Calu3 (cell line): ENCODE measurements at places on chromosomes 4 and X. TPM values are rescaled to one million over a fixed set of nuclear protein-coding genes. Genes with fewer than 3 reads are reported as not detected.

GRCh38 chr4:1351854-1352566 lies 5.0 kb downstream of the UVSSA start:
- peaks cover 18% of the 10 kb centered on the region for H3K4me1 ChIP-seq
- DNase-seq: peak; percentile 89
- no peak overlapping the region for H3K27ac ChIP-seq

DNA sequence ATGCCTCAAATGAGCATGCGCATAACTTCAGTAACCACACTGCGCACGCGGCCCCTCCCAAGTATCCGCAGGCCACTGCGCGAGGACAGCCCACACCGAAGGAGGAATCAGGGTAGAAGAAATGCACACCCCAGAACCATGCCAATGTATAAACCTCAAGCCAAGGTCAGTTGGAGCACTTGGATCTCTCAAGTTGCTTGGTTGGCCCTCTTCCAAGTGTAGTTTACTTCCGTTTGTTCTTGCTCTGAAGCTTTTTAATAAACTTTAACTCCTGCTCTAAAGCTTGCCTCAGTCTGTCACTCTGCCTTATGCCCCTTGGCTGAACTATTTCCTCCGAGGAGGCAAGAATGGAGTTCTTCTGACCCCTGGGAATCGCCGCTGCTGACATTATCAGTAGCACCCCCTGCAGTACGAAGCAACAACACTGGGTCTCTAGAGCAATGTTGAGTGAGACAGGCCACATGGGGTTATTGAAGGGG lies 22.0 kb upstream of the SPINK2 start:
- H3K4me1 ChIP-seq: no peaks in the 10 kb centered on the region
- no peak overlapping the region for H3K4me3 ChIP-seq
- no peaks in the 10 kb centered on the region for H3K27me3 ChIP-seq
- no peak overlapping the region for H3K27ac ChIP-seq

DNA sequence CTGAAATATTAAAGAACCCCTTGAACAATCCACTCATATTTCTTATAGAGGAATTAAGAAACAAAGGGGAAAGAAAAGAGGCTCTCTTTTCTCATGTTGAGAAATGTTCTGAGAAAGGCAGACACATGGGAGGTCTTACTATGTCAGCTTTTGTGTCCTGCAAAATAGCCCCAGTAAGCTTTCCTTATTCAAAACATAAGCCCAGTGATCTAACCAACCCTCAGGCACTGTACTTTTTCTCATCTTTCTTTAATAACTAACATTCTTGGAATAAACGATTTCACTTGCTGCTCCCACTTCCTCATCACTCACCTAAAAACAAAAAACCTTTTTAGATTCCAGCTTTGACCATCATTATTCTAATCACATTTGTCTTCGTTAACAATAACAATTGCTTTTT lies 115.9 kb downstream of the GLRA3 start:
- no peak overlapping the region for H3K27ac ChIP-seq
- no peaks in the 10 kb centered on the region for H3K36me3 ChIP-seq
- DNase-seq: no peak
- no peaks in the 10 kb centered on the region for H3K4me1 ChIP-seq
- H3K4me3 ChIP-seq: no peak overlapping the region
- no peaks in the 10 kb centered on the region for H3K27me3 ChIP-seq

GRCh38 chrX:22399437-22400192 lies 126.9 kb downstream of the CBLL2 start:
- DNase-seq: peak; percentile 16
- H3K27me3 ChIP-seq: no peaks in the 10 kb centered on the region
- peaks cover 21% of the 10 kb centered on the region for H3K4me1 ChIP-seq
- H3K27ac ChIP-seq: no peak overlapping the region

- no peaks in the 10 kb centered on the region for H3K4me1 ChIP-seq
- DNase-seq: no peak
- no peaks in the 10 kb centered on the region for H3K36me3 ChIP-seq
- H3K4me3 ChIP-seq: no peak overlapping the region
Observed at GRCh38 chrX:1528186-1528883, 8.7 kb downstream of the P2RY8 start.

DNA sequence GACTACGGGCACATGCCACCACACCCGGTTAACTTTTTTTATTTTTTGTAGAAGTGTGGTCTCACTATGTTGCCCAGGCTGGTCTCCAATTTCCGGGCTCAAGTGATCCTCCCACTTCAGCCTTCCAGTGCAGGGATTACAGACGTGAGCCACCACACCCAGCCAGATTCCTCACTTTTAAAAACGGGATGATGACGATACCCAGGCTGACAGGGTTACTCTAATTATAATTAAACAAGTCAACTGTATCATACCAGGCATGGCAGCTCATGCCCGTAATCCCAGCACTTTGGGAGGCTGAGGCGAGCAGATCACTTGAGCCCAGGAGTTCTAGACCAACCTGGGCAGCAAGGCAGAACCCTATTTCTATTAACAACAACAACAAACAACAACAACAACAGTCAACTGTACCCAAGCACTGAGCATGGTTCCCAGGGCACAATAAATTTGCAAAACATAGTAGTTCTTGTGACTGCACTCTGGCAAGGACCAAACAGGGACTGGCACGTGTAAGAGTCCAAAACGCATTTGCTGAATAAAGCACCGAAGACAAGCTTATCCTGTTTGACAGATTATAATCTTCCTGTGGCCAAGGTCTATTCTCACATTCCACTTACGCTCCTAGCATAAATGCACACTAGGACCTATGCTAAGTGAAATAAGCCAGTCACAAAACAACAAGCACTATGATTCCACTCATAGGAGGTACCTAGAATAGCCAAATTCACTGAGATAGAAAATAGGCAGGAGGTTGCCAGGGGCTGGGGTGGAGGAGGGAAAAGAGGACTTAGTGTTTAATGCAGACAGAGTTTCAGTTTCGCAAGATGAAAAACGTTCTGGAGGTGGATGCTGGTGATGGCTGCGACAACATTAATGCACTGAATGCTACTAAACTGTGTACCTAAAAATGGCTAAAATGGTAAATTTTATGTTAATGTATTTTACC lies 77.5 kb downstream of the IRF2 start:
- no peak overlapping the region for H3K4me3 ChIP-seq
- no peak for DNase-seq
- no peak overlapping the region for H3K27ac ChIP-seq
- H3K4me1 ChIP-seq: no peaks in the 10 kb centered on the region
- H3K27me3 ChIP-seq: no peaks in the 10 kb centered on the region
- H3K36me3 ChIP-seq: peaks cover 18% of the 10 kb centered on the region

Gene NRK
- total RNA-seq: not detected in 2 replicates

DNA sequence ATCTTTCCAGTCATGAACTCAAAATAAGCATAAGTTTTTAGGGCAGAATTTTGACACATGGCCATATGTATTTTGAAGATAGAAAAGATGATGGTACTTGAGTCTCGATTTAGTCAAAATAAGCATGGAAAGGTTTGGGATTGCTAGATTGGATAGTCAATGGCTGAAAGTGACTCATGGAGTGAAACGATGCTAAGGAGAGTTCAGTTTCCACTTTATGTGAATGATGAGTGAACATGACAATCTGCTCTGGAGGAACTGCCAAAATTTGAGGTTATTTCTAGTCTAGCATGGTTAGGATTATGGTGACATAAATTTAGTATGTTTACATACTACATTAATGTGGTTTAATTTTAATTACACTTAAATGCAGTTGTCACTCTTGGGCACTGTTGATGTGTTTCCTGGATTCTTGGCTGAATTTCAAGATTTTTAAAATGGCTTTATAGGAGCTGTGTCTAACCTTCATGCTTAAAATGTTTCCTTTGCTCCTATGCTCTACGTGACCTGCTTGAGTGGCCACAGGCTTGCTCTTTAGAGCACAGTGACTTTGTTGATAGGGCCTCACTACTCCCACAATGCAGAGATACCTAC lies 17.1 kb downstream of the DDX3X start:
- H3K4me3 ChIP-seq: no peak overlapping the region
- H3K4me1 ChIP-seq: peaks cover 8% of the 10 kb centered on the region
- peak overlapping the region; percentile 92 for H3K27ac ChIP-seq
- no peak for DNase-seq
- peaks cover 67% of the 10 kb centered on the region for H3K36me3 ChIP-seq
- H3K27me3 ChIP-seq: no peaks in the 10 kb centered on the region

Gene GAGE12D
- total RNA-seq: not detected in 2 replicates

GRCh38 chrX:45007598-45007997 lies 134.6 kb downstream of the KDM6A start:
- H3K27ac ChIP-seq: peak overlapping the region; percentile 40
- peaks cover 20% of the 10 kb centered on the region for H3K4me1 ChIP-seq
- no peak for DNase-seq
- no peak overlapping the region for H3K4me3 ChIP-seq
- H3K27me3 ChIP-seq: no peaks in the 10 kb centered on the region

Gene GSX2
- total RNA-seq: not detected in 2 replicates

Gene SPRY1
- total RNA-seq: 38.5 and 45.5 TPM in 2 replicates

Gene TEX13B
- total RNA-seq: not detected in 2 replicates

Gene FREM3
- total RNA-seq: not detected in 2 replicates

- DNase-seq: no peak
- H3K4me3 ChIP-seq: no peak overlapping the region
- peaks cover 13% of the 10 kb centered on the region for H3K4me1 ChIP-seq
- H3K27me3 ChIP-seq: no peaks in the 10 kb centered on the region
- H3K27ac ChIP-seq: no peak overlapping the region
Observed at GRCh38 chr4:13963601-13964000, 336.1 kb upstream of the BOD1L1 start.

Gene FDCSP
- total RNA-seq: 1,542 and 2,729 TPM in 2 replicates

Gene POU3F4
- total RNA-seq: not detected in 2 replicates

Gene DSPP
- not detected in 2 replicates for total RNA-seq

Gene PLRG1
- 63.1 and 72.5 TPM in 2 replicates for total RNA-seq

Gene SLC10A6
- total RNA-seq: not detected in 2 replicates

Gene TEX13A
- total RNA-seq: not detected in 2 replicates

Gene SLC39A8
- 13.3 and 30.8 TPM in 2 replicates for total RNA-seq

Gene HTATSF1
- 46.0 and 48.7 TPM in 2 replicates for total RNA-seq

Gene PFKFB1
- 0.31 TPM in 1 of 2 replicates, not detected in the other for total RNA-seq

DNA sequence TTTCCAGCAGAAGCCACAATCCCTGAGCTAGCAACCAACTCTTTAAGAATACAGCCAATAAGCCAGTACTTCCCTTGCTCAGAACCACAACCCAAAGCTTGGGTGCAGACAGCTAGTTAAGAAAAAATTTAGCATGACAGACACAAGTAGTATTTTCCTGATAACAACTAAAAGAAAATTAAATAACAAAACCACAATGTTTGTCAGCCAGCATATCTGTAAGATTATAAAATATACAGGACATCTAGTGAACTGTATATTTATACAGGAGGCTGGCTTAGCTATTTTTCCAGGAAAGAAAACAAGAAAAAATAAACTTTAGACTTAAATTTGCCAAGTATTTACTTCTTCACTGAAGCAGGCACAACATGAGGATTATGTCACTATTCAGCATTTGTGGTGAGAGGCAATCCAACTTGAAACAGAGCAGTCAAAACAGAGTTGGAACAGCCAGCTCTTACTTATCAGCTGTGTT lies 6.6 kb downstream of the PF4V1 start:
- H3K4me3 ChIP-seq: no peak overlapping the region

DNA sequence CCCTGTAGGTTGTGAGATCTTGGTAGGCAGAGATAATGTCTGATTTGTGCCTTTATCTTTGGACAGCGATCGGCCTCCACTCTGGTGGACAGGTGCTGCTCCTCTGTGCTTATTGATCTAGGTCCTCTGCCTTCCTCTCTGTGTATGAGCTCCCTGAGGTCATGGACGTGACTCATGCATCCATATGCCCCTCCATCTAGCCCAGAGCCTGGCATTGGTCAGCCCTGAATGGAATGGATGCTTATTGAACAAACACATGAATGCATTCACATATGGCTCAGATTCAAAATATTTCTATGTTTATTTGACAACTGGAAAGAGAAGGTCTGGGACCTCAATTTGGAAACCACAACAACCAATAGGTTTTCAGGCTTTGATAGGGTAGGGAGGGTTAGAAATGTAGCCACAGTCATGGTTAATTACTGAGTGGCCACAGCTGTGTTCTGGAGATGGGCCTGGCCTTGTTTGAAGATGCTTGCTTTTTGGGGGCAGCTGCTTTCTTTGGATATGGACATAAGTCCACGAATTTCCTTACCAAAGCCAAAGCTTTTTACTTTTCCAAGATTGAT lies 76.2 kb downstream of the SEL1L3 start:
- no peaks in the 10 kb centered on the region for H3K27me3 ChIP-seq
- H3K36me3 ChIP-seq: peaks cover 58% of the 10 kb centered on the region
- H3K4me1 ChIP-seq: peaks cover 31% of the 10 kb centered on the region
- H3K27ac ChIP-seq: no peak overlapping the region

- H3K27me3 ChIP-seq: no peaks in the 10 kb centered on the region
- DNase-seq: no peak
- H3K4me1 ChIP-seq: peaks cover 15% of the 10 kb centered on the region
- no peaks in the 10 kb centered on the region for H3K36me3 ChIP-seq
- no peak overlapping the region for H3K4me3 ChIP-seq
Observed at GRCh38 chr4:16157609-16158503, 68.4 kb downstream of the TAPT1 start.

Gene IL13RA1
- total RNA-seq: 60.4 and 67.8 TPM in 2 replicates

Gene CXCL6
- 48.2 and 91.0 TPM in 2 replicates for total RNA-seq

DNA sequence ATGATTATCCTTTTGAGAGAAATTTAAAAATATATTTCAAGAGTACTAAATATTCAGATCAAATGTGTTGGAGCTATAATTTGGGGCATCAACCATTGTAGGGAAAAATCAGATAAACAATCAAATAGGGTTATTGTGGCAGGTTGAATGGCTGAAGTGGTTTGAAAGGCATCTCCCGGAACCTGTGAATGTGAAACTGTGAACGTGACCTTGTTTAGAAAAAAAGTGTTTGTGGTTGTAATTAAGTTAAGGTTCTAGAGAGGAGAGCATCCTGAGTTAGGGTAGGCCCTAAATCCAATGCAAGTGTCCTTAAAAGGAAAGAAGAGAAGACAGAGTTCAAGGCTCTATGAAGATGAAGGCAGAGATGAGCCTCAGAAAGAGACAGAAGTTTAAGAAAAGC lies 37.4 kb downstream of the ADGRA3 start:
- H3K4me1 ChIP-seq: peaks cover 53% of the 10 kb centered on the region
- H3K4me3 ChIP-seq: no peak overlapping the region
- H3K27ac ChIP-seq: peak overlapping the region; percentile 15
- no peak for DNase-seq
- H3K36me3 ChIP-seq: no peaks in the 10 kb centered on the region

DNA sequence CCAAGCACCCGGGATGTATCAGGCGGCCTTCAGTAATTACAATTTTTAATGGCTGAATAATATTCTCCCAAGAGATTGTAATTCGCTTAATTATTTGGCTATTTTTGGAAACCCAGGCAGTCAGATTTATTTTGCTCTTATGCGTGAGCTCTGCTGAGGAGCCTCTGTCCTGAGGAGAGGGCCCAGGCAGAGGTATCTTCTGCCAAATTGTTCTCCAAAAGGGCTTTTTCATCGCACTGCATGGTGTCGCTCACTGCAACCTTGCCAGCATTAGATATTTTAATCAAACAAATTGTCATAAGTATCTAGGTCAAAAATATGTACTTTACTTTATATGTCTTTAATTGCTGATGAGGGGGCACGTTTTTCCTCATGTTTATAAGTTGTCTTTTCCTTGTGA lies 5.8 kb downstream of the ATP2B3 start:
- H3K27ac ChIP-seq: no peak overlapping the region
- peaks cover 86% of the 10 kb centered on the region for H3K27me3 ChIP-seq
- H3K36me3 ChIP-seq: peaks cover 5% of the 10 kb centered on the region
- H3K4me3 ChIP-seq: no peak overlapping the region
- no peak for DNase-seq
- no peaks in the 10 kb centered on the region for H3K4me1 ChIP-seq

Gene SERPINA7
- total RNA-seq: not detected in 2 replicates

Gene RNF128
- 40.1 and 54.5 TPM in 2 replicates for total RNA-seq

- no peaks in the 10 kb centered on the region for H3K36me3 ChIP-seq
- no peaks in the 10 kb centered on the region for H3K4me1 ChIP-seq
- H3K27me3 ChIP-seq: no peaks in the 10 kb centered on the region
Observed at GRCh38 chrX:136819031-136819703, 38.4 kb upstream of the ARHGEF6 start.

Gene KLHL4
- total RNA-seq: not detected in 2 replicates

Gene WWC2
- 38.7 and 39.0 TPM in 2 replicates for total RNA-seq
